ENCODE measurements at places on chromosomes 1 and 21.
A peak's percentile ranks its signal among the peaks of the same experiment; 100 is the strongest.

DNA sequence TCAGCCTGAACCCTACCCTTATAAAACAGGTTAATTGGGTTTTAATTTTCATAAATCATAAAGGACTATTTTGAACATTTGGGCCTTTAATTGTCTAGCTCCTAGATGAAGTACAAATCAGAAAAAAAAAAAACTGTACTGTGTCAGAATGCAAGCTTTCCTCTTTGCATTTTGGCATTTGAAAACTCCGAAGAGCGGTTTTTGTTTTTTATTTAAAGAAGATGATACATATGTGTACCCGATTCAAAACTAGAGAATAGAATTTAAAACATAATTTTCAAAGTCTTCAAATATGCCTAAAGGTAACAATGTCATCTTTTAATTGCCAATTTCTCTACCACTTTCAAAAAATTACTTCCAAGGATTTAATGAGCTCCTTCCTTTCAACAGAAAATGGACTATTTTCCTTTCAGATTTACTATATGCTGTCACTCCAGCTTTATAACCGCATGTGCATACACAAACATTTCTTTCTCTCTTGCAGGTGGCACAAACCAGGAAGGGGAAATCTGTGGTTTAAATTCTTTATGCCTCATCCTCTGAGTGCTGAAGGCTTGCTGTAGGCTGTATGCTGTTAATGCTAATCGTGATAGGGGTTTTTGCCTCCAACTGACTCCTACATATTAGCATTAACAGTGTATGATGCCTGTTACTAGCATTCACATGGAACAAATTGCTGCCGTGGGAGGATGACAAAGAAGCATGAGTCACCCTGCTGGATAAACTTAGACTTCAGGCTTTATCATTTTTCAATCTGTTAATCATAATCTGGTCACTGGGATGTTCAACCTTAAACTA lies 33.7 kb downstream of the MRPL39 start:
- DNase-seq: no peak

DNA sequence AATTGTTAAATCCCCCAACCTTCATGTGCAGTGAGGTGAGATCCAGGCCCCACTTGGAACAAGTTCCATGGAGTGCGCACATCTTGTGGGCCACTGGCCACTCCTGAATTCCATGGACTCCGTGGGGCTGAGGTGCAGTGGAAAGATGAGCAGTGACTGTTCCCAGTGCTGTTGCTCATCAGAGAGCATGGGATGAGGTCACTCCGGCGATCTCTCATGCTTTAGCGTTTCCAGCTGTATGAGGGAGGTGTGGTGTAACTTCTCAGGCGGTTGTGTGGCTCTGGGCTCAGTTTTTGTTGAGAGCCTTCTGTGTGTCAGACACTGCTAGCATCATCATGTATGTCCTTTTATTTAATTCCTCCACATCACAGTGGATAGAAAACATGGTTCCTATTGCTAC lies 96.2 kb downstream of the GALNT2 start:
- no peak for DNase-seq

- DNase-seq: no peak
Observed at GRCh38 chr1:235268379-235269125, 59.4 kb downstream of the ARID4B start.

DNA sequence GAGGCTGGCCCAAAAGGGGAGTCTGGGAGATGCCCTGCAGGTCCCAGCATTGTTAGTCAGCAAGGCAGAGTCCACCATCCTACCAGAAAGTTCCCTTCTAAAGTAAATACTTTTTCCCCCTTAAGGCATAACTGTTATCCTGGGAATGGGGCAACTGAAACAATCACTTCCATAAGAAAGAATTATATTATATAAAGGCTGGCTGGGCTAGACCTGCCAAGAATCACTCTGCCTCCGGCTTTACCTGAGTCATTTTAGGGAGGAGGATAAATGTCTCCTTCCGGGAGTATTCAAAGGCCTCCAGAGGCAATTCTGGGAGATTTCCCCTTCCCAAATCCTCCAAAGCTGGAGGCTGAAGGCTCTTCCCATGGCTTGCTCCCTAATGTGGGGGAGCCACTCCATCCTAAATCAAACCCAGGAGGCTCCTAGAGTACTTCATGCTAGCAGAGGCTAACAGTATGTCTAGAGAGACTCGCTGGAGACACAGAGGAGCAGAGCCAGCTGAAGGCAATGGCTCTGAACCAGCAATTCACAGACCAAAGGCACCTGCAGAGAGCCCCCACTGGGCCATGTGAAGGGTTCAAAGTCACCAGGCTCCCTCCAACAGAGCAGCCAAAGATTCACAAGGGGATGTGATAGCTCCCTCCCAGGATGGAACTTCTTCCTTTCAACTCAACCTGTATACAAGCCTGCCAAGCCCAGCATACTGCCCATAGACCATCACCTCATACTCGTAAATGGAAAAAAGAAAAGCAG lies 116.0 kb downstream of the ASTN1 start:
- no peak for DNase-seq

DNA sequence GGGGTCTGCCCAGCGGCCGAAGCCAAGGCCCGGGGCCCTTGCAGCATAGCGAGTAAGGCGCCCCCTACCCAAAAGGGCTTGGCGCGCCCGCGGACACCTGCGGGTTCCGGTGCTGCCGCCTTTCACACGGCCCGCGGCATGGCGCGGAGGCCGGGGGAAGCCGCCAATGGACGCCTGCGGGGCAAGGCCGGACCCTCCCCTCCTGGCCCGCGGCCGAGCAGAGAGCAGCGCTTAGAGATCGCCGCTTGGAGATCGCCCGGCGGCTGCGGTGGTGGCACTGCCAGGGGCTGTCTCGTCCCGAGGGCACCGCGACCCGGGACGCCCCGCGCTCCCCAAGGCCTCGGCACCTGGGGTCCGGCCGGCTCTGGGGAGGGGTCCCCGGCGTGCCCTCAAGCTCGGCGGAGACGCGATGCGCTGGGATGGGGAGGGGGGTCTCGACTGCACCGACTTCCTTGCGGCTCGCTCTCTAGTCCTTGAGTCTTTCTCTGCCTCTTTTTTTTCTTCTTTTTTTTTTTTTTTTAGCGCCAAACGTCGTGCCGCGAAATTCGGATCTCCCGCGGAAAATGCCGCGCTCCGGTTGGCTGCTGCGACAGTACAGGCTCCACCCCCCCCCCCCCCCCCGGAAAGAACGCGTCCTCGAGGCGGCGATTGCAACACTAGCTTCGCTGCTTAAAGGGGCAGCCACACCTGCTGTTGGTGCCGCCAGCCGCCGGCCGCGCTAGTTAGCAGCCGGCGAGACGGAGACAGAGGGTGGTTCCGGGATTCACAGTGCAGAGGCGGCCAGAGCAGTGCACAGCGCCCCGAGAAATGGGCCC lies at the start of gene E2F2:
TSS of gene E2F2 (minus strand) at position 487 of the 815 bp plus-strand sequence. CDS start at position 47, 440 bp downstream.
- DNase-seq: peak; percentile 70

DNA sequence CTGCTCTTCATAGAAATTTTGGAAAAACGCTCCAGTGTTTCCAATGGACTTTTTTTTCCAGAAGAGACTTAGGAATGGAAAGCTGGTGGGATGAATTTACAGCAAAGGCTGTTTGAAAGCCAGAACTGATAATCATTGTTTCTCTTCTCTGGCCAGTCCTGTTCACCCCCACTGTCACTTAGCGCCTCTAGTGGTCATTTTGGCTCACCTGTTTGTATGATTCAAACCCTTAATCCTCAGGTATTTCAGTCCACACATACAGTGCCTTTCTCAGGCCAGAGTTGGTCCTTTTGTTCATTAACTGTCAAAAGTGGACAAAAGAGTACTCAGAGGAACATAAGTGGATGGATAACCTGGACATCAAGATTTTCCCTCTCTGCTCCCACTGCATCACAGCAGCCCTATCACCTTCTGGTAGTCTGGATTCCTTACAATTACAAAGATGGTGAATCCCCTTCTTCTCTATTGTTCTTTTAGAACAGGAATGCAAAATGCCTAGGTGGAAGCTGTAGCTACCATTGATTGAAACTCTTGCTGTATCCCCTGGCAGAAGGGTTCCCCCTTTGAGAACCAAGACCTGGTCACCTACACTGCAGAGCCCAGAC lies 177.6 kb upstream of the OLFM3 start:
- no peak for DNase-seq

DNA sequence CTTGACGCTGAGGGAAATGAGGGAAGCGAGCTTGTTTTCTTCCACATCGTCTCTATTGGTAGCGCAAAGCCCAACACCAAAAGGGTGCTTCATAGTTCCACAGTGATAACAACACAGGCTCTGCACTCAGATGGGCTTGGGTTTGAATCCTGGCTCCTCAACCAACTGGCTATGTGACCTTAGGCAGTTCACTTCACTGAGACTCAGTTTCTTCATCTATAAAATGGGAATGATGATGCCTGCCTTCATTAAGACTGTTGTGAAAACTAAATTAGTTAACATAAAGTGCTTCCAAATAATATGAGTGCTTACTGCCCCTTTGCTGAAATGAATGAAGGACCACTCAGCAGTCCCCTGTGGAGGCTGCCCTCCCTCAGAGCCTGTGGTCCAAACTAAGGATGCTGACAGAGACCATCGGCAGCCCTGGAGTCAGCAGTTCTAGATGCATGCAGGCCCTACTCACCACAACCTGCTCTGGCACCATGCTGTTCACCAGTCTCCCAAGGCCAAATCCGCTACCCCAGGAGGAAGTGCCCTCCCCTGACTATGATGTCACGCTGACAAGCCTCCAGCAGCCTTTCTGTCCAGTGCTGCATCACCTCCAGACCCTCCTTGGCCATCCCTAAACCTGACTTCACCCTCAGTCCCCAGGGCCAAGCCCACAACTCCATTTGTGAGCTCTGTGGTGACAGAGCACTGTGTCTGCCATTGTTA lies 30.7 kb downstream of the DMAP1 start:
- DNase-seq: no peak

DNA sequence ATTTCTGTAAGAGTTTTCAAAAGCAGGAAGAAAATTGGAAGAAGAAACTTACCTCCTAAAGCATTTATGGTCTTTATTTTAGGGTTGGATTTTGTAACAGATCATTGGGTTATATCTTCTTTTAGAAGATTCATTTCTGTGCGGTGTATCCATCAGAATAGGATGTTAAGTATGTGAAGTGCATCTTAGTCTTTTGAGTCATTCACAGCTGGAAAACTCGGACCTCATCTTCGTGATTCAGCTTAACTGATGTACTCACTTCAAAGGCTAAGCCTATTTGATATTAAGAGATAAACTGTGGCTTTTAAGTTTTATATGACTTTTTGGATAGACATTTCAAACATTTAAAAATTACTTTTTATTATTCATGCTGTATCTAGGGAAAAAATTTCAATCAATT lies 56.3 kb downstream of the GIPC2 start:
- DNase-seq: no peak

- no peak for DNase-seq
Observed at GRCh38 chr21:32340863-32341848, 42.5 kb downstream of the MRAP start.

DNA sequence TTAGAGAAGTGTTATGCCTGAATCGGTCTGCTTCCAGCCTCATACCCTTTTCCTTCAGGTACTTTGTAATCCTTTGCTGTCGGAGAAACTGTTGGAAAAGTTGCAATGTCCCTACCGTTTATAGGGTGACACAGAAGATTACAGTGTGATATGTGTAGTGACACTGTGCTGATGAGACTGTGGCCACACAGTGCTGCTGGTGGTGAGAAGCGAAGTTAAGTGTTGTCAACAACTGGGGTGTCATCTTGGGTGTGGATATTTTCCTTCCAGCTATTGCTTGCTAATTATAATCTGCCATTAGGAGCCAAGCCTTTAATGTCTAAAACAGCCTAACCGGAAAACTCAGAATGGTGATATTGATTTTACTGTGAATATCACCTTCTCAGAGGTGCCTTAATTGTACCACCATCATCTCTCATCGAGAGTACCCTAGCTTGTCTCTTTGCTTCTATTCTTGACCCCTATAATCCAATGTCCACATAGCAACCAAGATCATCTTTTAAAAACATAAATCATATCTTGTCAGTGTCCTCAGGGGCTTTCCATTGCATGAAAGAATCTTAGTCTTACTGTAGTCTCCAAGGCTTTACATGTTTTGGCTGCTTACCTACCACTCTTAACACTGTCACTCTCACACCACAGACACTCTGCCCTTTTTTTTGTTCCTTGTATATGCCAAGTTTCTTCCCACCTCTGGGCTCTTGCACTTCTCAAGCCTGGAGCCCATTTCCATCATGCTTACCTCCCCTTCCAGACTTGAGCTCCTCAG lies 89.4 kb upstream of the PGD start:
- DNase-seq: no peak

GRCh38 chr1:111879081-111879480 lies 110.4 kb downstream of the KCND3 start:
- no peak for DNase-seq

GRCh38 chr1:158735848-158736247 lies 15.3 kb upstream of the OR6K3 start:
- no peak for DNase-seq

DNA sequence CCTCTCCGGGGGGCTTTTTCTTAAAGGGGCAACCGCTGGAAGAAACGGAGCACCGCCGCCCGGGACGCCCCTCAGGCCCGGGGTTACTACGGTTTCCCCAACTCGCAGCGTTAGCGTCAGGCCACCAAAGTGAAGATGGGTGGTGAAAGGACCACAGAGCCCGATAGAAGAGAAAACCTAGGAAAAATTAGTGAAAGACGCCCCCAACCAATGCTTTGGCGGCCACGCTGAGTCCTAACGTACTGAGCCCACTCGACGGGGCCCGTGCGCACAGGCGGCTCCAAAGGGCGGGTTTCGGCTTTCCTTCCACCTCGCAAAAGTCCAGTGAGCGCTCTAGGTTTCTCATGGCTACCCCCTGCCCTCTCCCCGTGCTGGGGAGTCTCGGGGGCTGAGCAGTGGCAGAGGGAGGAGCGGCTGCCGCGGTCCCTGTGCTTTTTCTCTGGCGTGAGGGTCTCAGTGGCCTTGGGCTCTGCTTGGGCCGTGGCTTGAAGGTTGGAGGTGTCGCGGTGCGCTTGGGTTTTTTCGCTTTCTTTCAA lies 12.2 kb upstream of the SPEN start:
- DNase-seq: no peak

DNA sequence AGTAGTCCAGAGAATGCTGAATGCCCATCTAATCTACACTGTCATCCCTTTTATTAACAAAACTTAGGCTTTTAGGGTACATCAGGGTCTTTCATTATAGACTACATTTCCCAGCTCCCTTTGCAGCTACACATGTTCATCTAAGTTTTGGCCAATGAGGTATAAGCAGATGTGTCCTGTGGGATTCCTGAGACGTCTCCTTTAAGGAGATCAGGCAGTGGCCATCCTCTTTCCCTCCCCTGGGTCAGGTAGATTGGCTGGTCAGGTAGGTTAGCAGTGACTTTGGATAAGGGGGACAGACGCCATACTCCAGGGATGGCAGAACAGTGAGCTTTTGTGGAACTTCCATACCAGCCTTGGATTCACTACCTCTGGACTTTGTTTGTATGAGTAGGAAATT lies 188.3 kb downstream of the FGGY start:
- DNase-seq: no peak

DNA sequence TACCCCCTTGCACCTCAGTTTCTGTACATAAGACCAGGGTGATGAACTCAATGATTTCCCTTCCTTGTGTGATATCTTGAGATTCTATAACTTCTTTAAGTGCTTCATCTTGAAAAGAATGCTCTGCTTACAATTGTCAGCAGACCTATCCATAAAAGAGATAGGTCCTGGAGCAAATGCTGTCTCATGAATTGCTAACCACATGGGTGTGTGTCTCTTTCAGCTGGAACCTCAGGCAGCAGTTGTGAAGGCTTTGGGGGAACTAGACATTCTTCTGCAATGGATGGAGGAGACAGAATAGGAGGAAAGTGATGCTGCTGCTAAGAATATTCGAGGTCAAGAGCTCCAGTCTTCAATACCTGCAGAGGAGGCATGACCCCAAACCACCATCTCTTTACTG lies 2.8 kb downstream of the IL20 start:
- DNase-seq: no peak

GRCh38 chr21:44920694-44921604 lies at the start of gene ITGB2:
Gene ITGB2 (minus strand): TSS chr21:44920899. CDS start chr21:44910782, 10,117 bp downstream.
- no peak for DNase-seq
